ENCODE measurements at places on chromosomes 7 and 10.

GRCh38 chr7:94933256-94933990 lies 26.0 kb downstream of the PPP1R9A start:
- no peak for DNase-seq

- no peak for DNase-seq
Observed at GRCh38 chr7:30330134-30331111, 46.0 kb downstream of the ZNRF2 start.

DNA sequence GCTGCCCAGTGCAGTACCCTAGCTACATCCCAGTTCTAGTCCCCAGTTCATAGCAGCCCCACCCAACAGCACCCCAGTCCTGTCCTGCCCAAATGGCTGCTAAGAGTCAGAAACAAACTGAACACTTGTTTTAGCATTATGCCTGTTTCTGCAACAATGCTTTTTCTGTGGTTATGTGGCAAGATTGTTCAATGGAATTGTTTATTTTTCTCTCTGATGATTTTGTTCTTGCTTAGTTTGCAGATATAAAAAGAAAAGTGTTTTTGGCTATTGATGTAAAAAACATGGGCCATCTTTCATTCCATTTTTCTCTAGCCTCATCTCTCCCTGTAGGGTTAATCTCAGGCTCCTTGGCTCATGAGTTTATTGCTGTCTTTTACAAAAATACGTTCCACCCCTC lies 42.5 kb downstream of the LRRC4 start:
- DNase-seq: no peak

GRCh38 chr7:17668122-17668521 lies 272.2 kb downstream of the SNX13 start:
- no peak for DNase-seq

DNA sequence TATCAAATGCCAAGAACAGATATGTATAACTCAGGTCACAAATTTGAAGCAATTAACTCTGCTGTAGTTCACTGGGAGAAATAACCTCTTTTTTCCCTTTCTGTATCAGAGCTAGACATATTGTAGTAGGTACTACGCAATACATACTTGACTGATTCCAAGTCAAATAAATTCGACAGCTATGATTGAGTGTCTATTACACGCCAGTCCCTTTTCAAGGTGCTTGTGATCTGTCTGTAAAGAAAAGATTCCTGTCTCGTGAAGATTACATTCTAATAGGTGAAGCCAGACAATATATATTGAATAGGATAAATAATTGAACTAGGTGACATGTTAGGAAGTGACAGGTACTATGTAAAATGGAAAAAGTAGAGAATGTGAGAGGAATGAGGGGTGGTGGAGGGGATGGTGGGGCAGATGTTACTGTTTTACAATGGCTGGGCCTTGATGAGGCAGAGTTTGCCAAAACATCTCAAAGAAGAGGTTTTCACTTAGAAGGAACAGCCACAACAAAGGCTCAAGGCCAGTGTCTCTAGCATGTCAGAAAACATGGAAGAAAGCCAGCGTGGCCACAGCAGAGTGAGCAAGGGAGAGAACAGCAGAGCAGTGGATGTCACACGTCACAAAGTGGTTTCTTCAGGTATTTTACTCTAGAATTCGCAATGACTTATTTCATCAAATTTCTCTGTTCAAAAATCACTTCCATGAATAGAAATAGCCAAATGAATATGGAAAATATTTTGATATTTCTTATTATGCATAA lies 282.6 kb upstream of the CACNA2D1 start:
- no peak for DNase-seq

DNA sequence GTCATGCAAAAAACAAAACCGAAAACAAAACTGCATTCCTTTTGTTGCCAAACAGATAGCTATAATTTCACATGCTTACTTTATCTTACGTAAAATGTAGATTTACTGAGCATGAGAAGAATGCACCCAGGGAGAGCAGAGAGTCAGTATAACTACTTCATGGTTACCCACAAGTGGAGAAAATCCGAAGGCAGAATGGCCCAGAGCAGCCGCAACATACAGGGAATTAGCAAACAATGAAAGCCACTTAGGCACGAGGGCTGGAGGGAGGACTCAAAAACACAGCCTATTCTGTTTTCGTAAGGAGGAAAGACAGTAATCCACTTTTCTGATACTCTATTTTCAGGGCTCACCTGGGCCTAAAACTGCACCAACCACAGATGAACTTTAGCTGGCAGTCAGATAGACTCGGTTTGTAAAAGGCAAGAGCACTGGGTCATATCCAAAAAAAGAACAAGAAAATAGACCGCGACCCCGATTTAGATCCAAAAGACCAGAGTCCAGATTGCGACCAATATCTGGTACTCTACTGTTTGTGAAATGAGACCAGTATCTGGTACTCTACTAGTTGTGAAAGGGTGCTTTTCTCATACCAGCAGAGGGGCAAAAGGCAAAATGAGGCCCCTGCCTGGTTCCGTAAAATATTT lies 1.3 kb downstream of the ITPRIP start:
- DNase-seq: no peak

GRCh38 chr10:66678521-66678920 lies 247.3 kb upstream of the LRRTM3 start:
- no peak for DNase-seq

- DNase-seq: no peak
Observed at GRCh38 chr10:118522791-118523498, 72.5 kb downstream of the PRLHR start.

GRCh38 chr7:137656227-137656849 lies 190.4 kb downstream of the DGKI start:
- DNase-seq: peak; percentile 44

- DNase-seq: no peak
Observed at GRCh38 chr7:18426564-18427226, 68.9 kb upstream of the HDAC9 start.

- DNase-seq: no peak
Observed at GRCh38 chr7:28761505-28761904, 196.6 kb downstream of the TRIL start.

DNA sequence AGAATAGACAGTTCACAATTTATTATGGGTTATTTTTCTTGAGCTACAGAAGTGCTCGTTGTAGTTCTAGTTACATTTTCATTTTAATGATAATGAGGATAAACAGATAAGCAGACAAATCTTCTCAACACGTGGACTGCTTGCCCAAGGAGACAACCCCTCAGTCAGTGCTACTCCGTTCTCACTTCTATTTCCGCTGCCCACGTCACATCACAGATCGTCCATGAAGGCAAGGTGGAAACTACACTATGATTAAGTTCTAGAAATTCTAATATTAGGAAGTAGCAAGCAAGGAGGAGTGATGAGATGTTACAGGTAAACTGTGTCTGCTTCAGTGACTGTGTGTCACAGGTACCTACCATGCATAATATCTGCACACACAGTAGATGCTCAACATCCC lies 210.5 kb downstream of the CHCHD3 start:
- no peak for DNase-seq

GRCh38 chr10:79034271-79034876 lies 34.4 kb upstream of the ZMIZ1 start:
- DNase-seq: no peak

GRCh38 chr7:154409703-154410311 lies 357.6 kb downstream of the DPP6 start:
- no peak for DNase-seq

GRCh38 chr7:142796001-142796500 lies 25.3 kb downstream of the PRSS2 start:
- no peak for DNase-seq

DNA sequence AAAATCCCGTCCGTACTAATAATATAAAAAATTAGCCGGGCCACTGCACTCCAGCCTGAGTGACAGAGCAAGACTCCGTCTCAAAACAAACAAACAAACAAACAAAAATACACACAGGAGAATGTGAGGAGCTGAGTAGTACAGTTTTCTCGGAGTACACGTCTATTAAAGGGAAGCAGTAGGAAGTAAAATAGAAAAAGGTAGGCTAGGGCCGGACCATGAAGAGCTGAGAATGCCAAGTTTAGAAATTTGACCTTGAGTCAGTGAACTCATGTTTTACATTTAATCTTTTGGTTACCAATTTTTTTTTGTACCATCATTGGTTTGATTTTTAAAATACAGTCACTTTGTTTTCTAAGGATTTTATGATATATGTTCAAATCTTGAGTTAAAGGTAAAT lies 64.1 kb downstream of the KAT6B start:
- no peak for DNase-seq
